ENCODE measurements at places on chromosomes 4 and X.
A peak's percentile ranks its signal among the peaks of the same experiment; 100 is the strongest.

GRCh38 chrX:118251271-118251670, 94.6 kb upstream of the WDR44 start:
- no peak for DNase-seq

GRCh38 chr4:143743591-143743990, 43.1 kb upstream of the FREM3 start:
- no peak for DNase-seq

- no peak for DNase-seq
These were observed 89.2 kb upstream of the JADE1 start for GRCh38 chr4:128720270-128720669.

- no peak for DNase-seq
These were observed 25.2 kb upstream of the COL25A1 start for GRCh38 chr4:109327641-109328040.

- no peak for DNase-seq
These were observed 129.8 kb downstream of the SORBS2 start for GRCh38 chr4:185682236-185682635.

DNA sequence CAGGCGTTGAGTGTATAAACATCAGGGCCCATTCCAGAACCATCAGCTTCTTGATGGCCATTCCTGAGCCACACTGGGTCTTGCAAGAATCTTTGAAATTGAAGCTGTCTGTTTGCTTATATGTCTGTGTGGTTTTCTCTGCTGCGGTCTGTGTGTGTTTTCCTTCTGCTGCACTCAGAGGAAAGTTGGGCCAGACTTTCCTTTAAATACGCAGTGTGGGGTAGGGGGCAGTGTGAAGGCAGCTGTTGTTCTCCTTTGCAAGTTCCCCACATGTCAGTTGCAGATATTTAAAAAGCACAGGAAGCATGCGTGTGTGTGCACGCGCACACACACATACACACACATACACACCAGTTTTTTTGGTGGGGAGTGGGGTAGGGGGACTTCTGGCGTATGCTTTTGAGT, 32.1 kb downstream of the CCKAR start:
- no peak for DNase-seq

- no peak for DNase-seq
These were observed 322.5 kb downstream of the EVC2 start for GRCh38 chr4:5385741-5386311.

- no peak for DNase-seq
These were observed 44.0 kb upstream of the EOLA2 start for GRCh38 chrX:149982310-149982709.

GRCh38 chrX:111095974-111096895, at the start of gene PAK3:
Gene PAK3 (plus strand): TSS chrX:111096191. CDS start chrX:111123104, 26,913 bp downstream.
- peak; percentile 27 for DNase-seq

DNA sequence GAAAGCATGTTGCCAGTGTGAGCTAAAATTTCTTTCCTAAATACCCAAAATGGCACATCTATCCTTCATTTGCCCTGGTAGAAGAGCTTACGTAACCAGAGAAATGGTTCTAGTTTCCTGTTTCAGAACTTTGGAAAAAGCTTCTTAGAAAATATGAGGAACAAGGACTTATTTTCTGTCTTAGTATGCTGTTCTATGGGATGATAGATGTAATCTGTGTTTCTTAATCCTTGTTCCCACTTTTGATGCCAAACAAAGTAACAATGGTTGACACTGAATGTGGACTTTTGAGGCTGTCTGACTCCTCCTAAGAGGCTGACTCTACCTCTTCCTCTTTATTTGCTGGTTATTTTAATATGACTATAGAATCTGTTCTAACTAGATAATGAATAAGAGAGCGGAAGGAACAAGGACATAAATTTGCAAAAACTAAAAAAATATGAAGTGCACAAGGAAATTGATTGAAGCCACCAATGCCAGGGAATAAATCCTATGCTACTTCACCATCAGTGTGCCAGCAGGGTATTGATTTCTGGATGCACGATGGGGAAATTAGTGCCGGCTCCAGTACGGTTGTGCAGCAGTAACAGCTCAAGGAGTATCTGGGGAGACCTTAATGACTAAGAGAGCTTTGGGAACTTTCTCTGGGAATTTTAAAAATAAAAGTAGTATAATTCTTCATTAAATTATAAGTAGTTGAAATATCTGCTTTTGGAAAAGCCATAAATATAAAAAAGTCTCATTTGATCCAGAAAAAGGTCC, 39.4 kb upstream of the TET2 start:
- no peak for DNase-seq

GRCh38 chrX:97159916-97160800, 276.4 kb downstream of the RPA4 start:
- DNase-seq: no peak

DNA sequence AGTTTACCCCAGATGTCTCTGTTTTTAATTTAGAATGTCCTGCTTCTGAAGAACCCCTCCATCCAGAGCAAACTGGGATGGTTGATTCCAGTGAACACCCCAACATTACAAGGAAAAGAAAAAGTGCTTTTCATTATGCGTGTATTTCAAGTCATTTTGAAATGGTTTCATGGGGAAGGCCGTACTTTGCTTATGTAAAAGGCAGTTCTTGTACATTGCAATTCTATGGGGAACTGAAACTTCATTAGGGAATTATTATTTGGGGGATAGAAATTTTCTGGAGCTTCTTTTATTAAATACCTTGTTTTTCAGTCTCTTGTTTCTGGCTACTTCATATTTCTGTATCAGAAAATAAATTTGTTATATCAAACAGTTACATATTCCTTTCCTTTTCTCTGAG, 96.9 kb upstream of the ZNF518B start:
- no peak for DNase-seq

DNA sequence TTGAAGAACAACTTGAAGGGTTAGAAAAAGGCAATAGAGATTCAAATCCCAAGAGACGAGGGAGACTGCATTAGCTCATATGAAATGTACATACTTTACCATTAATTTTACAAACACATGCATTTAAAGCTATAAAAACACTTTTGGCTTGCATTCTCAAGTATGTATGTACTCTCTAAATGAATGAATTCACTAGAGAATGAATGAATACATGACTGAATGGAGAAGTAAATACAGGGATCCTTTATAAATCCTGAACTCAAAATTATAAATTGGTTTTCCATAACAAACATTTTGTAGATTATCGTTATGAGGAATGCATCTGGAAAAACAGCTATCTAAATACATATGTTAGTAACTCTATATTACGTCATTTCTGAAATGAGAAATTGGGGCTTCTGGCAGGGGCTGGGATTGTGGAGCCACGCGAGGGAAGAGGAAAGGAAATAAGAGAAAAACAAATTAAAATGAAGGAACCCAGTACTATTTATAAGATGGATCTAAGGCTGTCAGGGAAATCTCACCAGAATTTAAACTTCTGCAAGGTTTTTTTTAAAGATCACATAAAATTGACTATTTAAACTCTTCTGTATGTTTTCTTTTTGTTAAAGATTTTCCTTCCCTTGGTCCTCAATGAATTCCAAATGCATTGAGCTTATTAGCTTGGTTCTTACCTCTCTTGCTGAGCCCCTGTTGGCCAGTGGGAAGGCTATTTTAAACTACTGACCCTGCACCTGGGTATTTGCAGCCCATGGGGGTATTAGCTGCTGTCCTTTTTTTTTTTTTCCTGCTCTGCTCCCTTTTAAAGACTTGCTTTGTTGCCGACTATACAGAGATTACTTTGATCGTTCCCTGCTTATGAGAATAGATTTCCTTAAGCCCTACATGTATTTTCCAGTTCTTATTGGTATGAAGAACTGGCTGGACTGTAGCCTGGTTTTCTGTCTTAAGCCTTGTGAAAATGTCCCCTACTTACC, 207.8 kb downstream of the ADGRL3 start:
- DNase-seq: no peak

DNA sequence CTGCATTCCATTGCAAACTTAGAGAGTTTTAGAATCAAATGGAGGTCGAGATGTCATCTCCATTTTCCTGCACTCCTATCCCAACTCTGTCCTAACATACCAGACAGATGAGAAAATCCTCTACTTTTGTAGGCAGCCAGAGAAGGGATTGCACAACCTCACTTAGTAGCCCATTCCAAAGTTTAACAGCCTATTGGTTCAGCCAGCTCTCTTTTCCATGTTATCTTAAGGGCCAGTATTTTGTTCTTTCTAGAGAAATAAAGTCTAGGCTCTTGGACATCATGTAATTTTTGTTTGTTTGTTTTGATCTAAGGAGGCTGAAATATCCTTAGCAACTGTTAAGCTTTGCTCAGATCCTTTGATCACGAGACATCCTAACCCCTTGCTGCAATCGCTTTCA, 173.0 kb downstream of the COX18 start:
- DNase-seq: no peak

DNA sequence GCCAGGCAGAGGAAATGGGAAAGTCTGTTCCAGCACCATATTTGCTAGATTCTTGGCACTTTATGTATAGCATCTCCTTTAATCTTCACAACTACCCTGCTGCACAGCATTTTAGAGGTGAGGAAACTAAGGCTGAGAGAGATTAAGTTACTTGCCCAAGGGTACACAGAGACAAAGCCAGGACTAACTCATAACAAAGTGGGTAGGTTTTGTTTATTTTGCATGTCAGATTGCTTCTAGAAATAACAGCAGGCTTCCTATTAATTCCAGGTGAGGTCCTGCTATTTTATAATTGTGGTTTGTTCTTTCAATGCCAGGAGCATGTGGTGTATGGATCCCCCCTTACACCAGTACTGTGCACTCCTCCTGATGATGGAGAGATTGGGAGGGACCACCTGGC, 15.0 kb downstream of the TCEANC start:
- no peak for DNase-seq

DNA sequence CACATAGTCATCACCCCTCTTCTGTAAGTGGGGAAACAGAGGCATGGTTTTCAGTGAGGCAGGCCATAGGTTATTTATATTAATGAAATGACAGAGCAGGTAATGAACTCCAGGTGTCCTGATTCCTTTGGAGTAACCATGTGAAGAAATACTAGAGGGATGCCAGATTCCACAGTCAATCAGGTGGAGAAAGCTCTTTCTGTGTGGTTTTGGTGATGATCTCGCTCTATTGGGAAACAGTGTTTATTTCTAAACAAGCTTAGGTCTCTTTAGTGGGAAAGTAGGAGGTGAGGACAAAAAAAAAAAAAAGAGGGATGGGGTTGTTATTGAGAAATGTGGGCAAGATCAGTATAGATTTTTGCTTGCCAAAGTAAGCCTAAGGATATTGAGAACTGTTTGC, 12.2 kb downstream of the DOCK11 start:
- DNase-seq: no peak

DNA sequence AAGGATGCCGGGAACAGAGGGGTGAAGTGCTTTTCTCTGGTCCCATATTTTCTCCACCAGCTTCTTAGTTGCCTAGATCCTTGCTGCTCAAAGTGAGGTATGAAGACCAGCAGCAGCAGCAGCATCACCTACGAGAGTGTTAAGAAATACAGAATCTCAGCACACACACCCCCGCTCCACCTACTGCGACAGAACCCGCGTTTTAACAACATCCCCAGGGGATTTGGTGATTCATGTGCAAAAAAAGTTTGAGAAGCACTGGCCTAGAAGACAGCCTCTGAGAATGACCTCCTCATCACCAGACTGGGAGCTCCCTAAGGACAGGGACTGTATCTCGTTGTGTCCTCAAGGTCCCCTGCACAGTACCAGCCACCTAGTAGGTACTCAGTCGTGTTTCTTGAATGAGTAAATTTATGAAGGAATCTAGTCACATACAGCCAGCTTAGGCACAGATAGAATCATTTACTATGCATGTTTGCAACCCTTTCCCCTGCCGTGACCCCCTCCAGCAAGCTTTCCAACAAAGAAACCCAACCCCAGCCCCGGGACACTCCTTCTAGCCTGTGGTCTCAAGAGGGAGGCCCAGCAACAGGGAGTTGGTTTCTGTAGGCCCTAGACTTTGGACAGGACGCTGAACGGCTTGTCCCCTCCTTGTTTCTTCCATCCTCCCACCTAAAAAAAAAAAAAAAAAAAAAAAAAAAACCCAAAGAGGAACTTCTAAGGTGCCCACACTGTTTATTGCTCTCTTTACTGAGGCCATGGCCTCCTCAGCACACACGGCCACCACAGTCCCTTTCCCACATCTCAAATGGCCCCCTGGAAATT, 21.5 kb downstream of the RTL5 start:
- DNase-seq: no peak

- DNase-seq: no peak
These were observed 222.4 kb downstream of the ANTXR2 start for GRCh38 chr4:79850626-79851025.

DNA sequence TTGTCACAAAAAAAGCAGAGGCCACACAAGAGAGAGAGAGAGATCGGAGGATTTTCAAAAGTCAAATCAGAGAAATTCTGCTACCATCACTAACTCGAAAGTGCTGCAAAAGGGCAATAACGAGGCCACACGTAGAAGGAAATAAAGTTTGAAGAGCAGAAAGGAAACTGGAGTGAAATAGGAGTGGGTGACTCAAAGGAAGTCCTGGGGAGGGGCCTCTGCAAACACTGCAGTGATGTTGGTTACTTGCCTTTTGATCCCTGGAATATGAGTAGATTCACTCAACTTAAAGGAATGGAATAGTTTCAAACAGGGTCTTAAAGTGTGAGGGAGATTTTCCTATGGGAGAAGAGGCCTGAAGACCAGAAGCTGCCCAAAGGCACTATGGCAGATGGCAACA, 663.4 kb upstream of the LCORL start:
- no peak for DNase-seq

GRCh38 chr4:147547314-147548056, 66.6 kb downstream of the EDNRA start:
- DNase-seq: no peak

GRCh38 chr4:1075225-1075624, 38.1 kb downstream of the RNF212 start:
- no peak for DNase-seq

GRCh38 chr4:14337892-14338584, 664.2 kb upstream of the CPEB2 start:
- DNase-seq: no peak
